ENCODE measurements at places on chromosomes 12 and 14.

GRCh38 chr12:1117970-1118563, 127.0 kb downstream of the ERC1 start:
- DNase-seq = peak; percentile 75

GRCh38 chr14:88346048-88346639, 23.1 kb upstream of the KCNK10 start:
- peak; percentile 67 for DNase-seq

DNA sequence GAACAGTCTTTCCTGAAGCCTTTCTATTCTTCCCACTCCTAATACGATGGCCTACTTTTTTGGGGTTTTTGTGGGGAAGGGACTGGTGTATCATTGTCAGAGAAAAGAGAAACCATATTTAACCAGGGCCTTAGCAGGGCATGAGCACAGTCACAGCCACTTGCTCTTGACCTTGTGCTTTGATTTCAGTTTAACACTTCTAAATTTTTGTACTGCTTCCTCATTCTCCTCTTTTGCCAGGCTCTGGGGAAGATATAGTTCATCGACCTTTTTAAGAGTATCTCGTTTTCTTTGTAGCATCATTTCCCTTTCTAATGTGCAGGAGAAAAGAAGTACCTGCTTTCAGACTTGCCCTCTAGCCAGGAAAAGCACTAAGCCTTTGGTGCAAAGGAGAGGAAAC, 2.2 kb downstream of the ZBTB1 start:
- no peak for DNase-seq

GRCh38 chr12:88057994-88058718, 29.0 kb upstream of the C12orf50 start:
- DNase-seq = no peak

GRCh38 chr14:30872602-30873001, 1.8 kb upstream of the COCH start:
- no peak for DNase-seq

DNA sequence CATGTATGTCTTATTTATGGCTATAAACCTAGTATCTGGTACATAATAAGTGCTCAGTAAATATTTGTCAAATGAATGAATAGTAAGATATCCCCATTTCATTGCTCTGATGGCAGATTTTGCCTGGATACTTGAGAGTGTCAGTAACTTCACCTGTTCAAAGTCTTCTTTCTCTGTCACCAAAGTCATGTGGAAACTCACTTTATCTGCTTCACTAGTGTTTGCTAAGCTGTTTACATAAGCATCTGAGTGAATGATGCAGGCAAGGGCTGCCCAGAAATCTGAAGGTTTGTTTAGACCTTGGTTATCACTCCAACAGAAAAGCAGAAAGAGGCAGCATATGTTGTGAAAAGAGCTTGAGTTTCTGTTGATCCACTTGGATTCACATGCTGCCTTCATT, 4.3 kb downstream of the OR4E1 start:
- DNase-seq = no peak

GRCh38 chr12:29155079-29155478, 6.0 kb downstream of the FAR2 start:
- no peak for DNase-seq

DNA sequence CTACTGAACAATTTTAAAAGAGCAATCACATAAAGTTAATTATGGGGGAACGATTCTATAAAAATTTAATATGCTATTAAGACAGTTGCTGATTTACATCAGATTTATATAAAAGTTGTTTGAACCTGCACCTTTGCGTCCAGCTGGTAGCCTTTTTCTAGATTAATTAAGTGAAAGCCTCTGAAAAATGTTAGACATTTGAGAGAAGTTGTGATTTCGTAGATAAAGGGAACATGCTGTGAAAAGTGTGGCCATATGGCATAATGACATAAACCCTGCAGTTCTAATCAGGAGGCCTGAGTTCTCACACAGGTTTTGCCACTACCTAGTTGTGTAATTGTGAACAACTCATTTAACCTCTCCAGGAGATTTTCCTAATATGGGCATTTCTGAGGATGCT, 187.2 kb downstream of the TMTC2 start:
- no peak for DNase-seq

- DNase-seq = no peak
Measured at GRCh38 chr12:98224584-98225221, 290.7 kb upstream of the TMPO start.

GRCh38 chr12:89289720-89290119, 62.6 kb downstream of the DUSP6 start:
- DNase-seq = no peak

- no peak for DNase-seq
Measured at GRCh38 chr12:3473171-3473570, 17.8 kb upstream of the PRMT8 start.

GRCh38 chr12:12722435-12723148, 5.4 kb downstream of the CDKN1B start:
- DNase-seq = no peak

- DNase-seq = no peak
Measured at GRCh38 chr12:6635856-6636531, at the start of gene LPAR5. TSS of gene LPAR5 (minus strand) at chr12:6635959. CDS start at chr12:6621248, 14,711 bp downstream.

- DNase-seq = no peak
Measured at GRCh38 chr12:123017753-123018152, 37.3 kb downstream of the ARL6IP4 start.

- no peak for DNase-seq
Measured at GRCh38 chr12:41635626-41636364, 447.7 kb downstream of the PDZRN4 start.

DNA sequence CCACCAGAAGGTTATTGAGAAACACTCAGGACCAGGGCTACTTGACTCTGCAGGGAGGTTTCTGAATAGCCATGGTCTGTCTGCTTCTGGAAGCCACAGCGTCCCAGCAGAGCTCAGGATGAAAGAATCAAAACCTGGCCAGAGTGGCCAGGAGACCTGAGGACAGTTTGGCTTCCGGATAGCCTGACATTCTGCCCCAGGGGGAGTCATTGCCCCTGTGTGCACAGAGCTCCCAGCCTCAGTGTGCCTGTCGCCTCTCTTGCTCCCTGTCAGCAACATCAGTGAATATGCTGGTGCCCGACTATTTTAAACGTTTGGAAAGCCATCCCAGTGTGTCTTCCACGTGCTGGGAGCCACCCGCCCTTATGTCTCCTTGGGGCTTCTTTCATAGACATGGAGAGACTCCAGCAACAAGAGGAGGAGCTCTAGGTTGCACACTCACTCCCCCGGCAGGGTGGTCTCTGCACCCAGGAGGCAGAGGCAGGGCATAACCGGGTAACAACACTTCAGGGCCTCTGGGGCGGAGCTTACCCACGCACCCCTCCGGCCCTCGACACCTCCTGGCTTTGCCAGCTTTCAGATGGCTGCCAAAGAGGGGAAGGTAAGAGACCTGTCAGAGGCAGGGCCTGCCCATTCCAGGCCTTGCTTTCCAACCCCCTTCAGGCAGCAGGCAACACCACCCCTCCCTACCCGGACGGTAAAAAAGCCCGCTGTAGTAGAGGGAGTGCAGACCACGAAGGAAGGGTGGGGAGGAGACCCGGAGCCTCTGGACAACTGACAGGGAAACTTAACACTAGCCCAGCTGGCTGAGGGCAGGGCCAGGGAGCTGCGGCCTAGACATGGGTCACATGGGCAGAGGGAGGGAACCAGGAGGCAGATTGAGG, 19.0 kb upstream of the SLC6A12 start:
- no peak for DNase-seq

DNA sequence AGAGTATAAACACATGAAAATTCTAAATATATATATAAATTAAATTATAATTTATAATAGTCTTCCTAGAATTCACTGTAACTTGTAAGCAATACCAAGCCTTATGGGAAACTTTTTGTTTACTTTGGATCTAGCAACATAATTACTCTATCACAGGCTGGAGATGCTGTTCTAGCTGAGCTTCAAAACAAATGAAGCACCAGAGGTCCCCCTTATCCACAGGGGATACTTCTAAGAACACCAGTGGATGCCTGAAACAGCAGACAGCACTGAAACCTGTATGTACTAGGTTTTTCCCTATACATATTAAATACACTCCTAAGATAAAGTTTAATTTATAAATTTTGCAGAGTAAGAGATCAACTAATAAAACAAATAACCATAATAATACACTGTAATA, 96.6 kb downstream of the CDK17 start:
- no peak for DNase-seq

GRCh38 chr14:68176687-68177086, 357.1 kb downstream of the RAD51B start:
- DNase-seq = no peak

GRCh38 chr12:52629281-52630007, 11.1 kb upstream of the KRT73 start:
- no peak for DNase-seq

- no peak for DNase-seq
Measured at GRCh38 chr14:98293576-98293975, 978.4 kb downstream of the BCL11B start.

GRCh38 chr14:105748204-105748578, 221.8 kb downstream of the TMEM121 start:
- no peak for DNase-seq

- DNase-seq = no peak
Measured at GRCh38 chr14:88748288-88748687, 44.5 kb downstream of the EML5 start.

DNA sequence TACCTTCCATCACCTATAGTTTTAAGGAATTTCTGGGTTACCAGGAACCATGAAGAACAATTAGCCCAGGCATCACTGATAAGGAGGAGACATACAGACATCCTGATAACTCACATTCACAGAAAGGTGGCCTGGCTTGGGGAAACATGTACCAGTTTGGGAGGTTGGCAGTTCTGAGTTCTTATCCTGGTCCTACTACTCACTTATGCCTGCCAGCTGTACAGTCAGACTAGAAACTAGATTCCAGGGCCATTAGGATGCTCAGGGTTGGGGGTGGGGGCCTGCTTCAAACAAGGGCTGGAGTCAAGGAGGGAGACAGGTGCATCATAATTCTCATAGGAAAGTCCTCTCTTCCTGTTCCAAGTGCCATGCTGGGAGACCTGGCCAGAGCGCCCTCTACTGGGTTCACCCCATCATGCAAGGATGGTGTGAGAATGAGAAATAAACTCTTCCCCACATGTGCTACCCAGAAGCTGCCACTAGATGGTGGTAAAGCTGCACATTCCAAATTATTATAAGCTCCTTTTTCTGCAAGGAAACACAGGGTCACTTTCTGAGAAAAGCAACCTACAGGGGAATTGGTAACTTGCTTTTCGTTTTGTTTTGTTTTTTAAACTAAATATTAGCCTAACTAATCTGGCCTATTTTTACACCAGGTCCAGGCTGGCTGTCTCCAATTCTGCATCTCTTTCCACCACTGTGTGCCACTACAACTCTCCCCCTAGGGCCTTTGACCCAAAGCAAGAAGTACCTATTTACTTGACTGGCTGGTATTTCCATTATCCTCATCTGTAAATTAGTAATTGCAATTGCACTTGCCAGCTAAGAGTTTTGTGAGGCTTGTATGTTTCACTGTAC, 14.5 kb downstream of the OAS2 start:
- DNase-seq = peak; percentile 65

GRCh38 chr12:9109213-9109522, 6.6 kb downstream of the A2M start:
- DNase-seq = no peak

DNA sequence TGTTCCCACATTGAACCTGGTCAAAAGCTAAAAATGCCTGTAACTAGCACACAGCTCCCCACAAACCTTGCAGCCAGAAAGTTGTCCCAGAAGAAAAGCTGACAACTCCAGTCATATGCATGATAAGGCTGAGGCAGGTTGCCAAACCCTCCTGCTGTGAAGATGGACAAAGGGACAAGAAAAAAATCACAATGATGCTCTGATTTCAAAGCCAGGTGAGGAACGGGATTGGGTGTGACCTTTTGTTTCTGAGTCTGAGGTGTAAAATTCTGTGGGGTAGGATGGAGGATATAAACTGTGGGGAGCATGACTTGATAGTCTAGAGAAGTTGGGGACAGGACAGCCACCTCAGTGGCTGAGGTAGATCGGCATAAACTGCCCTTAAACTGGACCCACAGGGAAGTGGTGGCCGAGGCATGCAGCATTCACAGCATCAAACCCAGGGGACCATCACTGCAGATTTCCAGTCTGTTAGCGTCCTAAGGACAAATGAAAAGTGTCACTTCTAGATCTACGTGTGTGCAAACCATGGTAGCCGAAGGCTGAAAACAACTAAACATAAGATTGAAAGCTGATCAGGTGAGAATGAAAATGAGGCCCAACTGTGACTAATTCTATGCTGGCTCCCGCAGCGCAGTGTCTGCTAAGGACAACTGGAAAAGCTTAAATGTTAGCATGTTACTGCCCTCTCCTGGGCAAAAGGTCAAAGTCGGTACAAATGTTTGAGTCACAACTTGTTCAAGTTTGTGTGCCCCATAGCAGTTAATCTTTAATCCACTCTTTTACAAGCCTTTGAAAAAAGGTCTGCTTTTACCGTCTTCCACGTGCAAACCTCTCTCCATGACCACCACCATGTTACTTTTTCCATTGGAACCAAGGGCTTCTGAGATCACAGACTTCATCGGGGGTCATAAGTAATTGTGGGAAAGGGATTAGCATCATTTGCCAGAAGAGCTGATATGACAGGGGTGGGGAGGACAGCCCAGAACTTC, 39.8 kb downstream of the GRIN2B start:
- DNase-seq = peak; percentile 7

- no peak for DNase-seq
Measured at GRCh38 chr14:100772607-100773165, 46.0 kb downstream of the DLK1 start.

DNA sequence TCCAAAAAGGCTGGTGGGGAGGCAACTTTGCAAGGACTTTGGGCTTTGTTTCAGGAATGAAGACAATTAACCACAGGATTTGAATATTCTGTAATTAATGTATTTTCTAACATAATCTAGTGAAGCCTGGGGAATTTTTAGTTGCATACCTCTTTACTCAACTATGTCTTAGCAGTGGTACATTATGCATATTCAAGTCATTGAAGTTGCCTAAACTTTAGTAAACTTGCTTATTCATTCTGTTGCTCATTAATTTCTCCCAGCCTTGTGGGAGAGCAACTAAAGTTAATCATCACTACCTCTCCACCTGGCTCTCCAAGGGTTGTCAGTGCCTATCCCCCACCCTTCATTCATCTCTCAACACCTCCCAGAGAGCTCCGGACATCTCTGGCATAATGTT, 54.2 kb downstream of the IFNG-AS1 start:
- no peak for DNase-seq

GRCh38 chr14:105912641-105913180, 386.3 kb downstream of the TMEM121 start:
- DNase-seq = no peak

DNA sequence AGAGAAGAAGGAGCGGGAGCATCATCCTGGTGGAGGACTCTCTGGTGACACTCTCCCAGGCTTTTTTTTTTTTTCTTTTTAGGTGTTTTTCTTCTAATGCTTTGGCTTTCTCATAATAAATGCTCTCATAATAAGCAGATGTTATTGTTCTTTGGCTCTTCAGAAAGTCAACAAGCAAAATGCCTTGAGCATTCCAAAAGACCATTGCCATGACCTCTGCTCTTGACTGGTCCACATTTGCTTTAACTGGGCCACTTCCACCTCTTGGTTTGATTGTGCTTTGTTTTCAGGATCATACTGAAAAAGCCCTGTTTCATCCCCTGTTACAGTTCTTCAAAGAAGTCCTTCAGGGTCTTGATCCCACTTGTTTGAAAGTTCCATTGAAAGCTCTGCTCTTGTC, 36.9 kb downstream of the CRACR2A start:
- no peak for DNase-seq

Data from NCI-H1930 (cell line).